Mammary epithelial cell (primary cell): ENCODE measurements at places on chromosomes 7 and 10.

DNA sequence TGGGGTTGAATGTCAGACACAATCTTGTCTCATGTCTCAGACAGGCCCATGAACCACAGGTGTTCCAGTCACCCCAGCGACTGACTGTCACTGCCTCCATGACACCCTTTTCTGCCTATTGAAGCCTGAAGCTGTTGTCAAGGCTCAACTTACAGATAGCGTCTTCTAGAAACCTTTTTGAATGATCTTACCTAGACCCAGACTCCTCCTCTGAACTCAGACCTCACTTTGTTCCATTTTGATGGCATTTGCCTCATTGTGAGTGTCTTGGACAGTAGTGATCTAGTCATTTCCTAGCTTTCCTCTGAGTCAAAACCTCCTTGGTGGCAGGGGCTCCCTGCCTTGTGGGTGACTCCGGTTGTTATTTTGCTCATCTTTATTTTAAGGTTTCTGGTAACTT lies 98.3 kb upstream of the AGK start:
- no peak for DNase-seq

- DNase-seq: no peak
These were observed 41.8 kb downstream of the PLEKHA8 start for GRCh38 chr7:30070052-30070451.

DNA sequence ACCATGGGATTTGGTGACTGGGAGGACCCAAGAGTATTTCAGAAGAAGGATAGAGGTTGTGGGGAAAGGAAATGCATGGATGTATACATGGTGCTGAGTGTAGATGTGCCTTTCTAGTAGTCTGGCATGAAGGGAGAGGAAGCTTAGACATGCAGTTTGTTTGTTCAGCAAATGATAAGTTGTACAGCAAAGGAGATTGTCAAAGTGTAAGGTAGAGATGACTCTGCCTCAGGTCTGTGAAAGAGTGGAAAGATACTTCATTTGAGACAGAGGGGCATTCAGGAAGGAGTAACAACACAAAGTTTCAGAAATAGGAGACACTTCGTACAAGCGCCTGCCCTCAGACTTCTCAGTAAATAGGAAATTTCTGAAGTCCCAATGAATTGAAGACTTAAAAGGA lies 152.3 kb downstream of the CELF2 start:
- DNase-seq: no peak

DNA sequence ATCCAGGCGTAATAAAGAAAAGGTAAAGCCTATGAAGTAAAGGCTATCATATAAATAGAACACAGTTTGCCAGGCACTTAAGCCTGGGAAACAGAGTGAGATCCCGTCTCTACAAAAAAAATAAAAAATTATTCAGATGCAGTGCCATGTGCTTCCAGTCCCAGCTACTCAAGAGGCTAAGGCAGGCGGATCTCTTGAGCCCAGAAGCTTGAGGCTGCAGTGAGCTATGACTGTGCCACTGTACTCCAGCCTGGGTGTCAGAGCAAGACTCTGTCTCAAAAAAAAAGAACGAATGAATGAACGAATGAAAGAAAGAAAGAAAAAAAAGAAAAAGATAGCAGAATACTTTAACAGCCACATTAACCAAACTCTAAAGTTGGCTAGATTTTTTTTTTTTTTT lies 67.2 kb upstream of the MRLN start:
- no peak for DNase-seq

DNA sequence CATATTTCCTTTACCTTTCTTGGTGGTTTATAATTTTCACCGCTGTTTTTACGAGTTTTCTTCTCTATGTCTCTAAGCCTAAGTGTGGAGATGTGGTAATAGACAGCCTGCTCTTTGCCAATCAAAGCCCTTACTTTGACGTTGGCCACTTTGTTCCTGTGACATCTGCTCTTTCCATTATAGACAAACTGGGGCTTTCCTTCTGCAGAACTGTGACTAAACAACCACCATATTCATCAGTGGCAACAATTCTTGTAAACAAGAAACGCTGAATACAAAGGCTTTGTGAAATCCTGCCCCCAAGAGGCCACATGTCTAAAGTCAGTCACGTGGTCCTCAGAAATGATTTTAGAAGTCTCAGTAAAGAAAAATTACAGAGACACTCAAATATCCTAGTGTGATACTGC lies 59.6 kb upstream of the CAPZA2 start:
- peak; percentile 80 for DNase-seq

DNA sequence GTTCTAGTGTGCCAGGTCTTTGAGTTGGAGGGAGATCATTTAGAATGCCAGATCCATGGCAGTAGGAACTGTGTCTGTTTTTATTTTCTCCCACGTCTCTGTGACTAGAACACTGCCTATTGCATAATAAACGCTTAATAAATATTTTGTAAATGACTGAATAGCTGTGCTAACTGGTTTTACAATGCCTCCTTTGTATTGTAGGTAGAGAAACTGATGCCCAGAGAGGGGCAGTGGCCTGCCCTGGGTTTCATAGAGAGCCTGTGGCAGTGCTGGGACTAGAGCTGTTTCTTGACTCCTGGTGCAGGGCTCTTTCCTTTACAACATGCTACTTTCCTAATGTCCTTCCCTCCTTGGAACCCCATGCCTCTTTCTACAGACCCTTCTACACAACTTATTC lies 2.5 kb downstream of the TAS2R5 start:
- DNase-seq: peak; percentile 83
